AG04450 (cell line): ENCODE measurements at places on chromosomes 5 and 9.

- no peak for DNase-seq
Observed at GRCh38 chr9:37639841-37640240, 10.9 kb upstream of the FRMPD1 start.

DNA sequence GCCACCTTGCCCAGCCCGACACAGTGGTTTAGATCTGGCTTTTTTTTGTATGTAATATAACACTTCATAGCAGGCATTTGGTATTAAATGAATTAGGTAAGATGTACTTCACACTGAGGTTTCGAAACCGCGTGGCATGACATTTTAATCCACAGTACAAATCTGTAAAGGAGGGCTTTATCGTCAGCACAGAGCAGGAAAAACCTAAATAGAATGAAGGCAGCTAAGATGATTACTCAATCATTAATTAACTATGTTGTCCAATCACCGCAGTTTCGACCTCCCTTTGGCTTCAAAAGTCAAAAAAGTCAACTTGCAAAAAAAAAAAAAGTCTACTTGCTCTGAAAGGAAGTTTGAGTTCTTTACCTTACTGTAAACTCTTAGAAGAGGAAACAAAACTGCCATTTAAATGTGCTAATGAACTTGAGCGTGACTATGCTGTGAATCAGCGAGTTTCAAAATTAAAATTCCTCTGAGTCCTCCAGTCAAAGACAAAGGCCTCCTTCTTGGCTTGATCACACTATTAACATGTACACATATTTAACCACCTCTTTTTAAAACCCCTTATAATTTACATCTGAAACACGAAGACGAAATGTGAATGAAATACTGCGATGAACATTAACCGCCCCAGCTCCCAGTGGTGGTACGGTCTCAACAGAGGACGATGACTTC, 698 bp upstream of the SEC24A start:
- no peak for DNase-seq

- no peak for DNase-seq
Observed at GRCh38 chr5:36908544-36909260, 32.1 kb downstream of the NIPBL start.

- DNase-seq = no peak
Observed at GRCh38 chr9:72065076-72065475, 4.7 kb upstream of the C9orf57 start.
